ENCODE measurements at places on chromosomes 3 and 15.

DNA sequence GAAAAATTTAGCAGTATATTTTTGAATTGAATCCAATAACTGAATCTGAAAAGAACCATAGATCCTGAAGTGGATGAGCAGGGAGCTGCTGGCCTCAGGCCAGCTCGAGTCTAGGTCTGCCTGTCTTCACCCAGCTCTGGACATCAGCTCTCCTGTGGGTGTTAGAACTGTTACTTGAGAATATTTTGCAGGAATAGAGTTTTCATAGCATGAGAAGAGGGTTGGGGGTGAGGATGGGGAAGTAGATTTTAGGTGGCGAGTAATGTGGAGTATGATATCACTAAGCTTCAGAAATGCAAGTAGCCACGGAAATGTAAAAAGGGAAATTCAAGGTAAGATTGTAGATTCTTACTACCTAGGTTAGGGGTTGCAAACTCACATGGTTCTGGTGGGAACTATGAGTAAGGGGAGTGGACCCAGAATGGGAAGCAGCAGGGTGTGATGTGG, 6.2 kb downstream of the RAB8B start:
- DNase-seq = no peak

DNA sequence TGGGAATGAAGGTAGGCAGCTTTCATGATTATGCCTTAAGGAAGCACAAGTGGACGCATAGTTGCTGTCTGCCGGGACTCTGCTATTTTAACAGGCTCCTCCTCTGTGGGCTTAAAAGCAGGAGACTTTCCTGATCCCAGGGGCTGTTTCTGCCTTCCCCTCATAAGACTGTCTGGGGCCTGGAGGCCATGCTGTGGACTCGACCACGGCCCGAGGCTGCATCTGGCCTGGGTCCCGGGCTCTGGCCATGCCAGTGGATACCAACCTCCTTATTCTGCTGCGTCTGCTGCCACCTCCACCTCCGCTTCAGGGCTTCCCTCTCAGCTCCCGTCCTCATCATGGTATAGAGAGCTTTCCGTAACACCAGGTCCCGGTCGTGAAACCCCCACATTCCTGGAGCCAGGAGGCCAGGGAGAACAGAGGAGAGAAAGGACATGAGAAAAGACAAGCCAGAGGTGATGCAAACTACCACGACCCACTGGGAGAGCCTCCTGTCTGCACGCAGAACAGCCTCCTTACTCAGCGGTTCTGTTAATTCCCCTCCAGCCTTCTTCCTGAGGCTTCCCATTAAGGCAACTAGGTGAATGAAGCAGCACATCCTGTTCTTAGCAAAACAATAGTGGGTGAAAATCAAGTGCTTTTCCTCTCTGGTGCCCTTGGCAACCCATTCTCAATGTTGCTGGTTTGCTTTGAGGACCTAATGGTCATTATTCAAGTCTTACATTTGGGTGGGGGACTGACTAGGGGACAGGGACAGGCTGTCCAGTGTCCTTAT, 200.5 kb downstream of the KLF13 start:
- DNase-seq = no peak

DNA sequence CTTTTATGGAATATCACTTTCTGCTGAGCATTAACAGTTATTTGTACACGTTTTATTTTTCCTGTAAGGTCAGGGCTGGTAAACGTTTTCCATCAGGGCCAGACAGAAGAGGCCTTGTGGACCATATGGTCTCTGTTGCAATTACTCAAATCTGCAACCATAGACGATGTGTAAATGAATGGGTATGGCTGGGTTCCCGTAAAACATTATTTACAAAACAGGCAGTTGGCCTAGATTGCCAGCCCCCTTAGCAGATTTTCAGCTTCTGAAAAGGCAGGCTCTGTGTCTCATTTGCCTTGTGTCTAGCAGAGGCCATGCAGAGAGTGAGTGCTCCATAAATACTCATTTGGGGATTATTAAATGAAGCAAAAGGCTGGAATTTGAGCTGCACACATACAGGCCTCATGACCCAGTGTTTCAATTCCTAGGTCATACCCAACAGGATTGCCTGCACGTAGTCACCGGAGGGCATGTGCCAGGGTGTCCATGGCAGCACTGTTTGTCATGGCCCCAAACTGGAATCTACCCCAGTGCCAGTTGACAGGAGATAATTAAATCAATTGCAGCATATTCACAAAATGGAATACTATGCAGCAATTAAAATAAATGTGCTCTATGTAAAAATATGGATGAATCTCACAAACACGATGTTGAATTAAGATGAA, 51.3 kb downstream of the GPD1L start:
- no peak for DNase-seq

DNA sequence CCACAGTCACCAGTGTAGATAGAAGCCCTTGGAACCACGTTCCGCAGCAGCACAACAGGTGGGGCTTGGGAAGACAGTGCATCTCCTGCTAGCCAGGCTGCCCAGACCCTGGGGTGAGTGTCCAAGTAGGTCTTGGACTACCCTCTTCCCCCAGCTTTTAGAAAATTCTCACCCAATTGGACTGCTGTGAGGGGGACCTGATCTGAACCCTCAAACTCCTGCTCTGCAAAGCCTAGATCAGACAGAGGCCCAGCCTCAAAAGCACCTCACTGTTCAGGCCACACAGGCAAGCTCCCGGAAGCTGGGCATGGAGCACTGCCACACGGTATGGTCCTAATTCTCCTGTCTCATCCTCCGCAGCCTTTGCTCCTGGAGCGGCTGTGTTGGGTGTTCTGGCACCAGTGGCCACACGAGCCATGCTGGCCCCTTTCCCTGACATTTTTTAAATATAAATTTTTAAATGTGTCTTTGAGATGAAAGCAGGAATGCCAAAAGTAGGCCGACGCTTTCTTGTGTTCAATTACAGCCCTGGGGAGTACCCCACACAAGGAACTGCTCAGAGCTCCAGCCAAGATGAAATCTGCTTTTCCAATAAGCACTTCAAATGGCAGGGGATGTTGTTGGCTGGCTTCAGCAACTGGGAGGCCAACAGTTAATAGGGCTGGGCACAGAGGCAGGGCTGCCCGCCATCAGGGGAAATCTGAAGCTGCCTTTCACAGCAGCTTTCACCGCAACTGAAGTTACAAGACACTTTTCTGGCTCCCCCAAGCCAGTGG, 40.9 kb downstream of the CPN2 start:
- DNase-seq = no peak

DNA sequence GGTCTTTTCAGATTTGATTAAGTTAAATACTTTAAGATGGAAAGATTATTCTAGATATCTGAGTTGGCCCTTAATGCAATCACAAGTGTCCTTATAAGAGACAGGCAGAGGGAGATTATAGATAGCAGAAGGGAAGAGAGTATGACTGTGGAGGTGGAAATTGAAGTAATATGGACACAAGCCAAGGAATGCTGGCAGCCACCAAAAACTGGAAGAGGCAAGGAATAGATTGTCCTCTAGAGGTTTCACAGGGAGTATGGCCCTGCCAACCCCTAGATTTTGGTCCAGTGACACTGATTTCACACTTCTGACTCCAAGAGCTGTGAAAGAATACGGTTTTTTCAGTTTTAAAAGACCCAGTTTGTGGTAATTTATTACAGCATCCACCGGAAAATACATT, 1498.7 kb upstream of the CADM2 start:
- DNase-seq = no peak

GRCh38 chr3:113177526-113177925, 33.8 kb upstream of the BOC start:
- no peak for DNase-seq

GRCh38 chr15:101104141-101104540, 147.7 kb downstream of the CHSY1 start:
- DNase-seq = no peak

GRCh38 chr3:126160243-126161210, 19.9 kb downstream of the ALDH1L1 start:
- DNase-seq = no peak

GRCh38 chr15:69194854-69195253, 34.4 kb downstream of the GLCE start:
- no peak for DNase-seq

GRCh38 chr15:82543160-82543559, 2.9 kb upstream of the RPS17 start:
- no peak for DNase-seq

DNA sequence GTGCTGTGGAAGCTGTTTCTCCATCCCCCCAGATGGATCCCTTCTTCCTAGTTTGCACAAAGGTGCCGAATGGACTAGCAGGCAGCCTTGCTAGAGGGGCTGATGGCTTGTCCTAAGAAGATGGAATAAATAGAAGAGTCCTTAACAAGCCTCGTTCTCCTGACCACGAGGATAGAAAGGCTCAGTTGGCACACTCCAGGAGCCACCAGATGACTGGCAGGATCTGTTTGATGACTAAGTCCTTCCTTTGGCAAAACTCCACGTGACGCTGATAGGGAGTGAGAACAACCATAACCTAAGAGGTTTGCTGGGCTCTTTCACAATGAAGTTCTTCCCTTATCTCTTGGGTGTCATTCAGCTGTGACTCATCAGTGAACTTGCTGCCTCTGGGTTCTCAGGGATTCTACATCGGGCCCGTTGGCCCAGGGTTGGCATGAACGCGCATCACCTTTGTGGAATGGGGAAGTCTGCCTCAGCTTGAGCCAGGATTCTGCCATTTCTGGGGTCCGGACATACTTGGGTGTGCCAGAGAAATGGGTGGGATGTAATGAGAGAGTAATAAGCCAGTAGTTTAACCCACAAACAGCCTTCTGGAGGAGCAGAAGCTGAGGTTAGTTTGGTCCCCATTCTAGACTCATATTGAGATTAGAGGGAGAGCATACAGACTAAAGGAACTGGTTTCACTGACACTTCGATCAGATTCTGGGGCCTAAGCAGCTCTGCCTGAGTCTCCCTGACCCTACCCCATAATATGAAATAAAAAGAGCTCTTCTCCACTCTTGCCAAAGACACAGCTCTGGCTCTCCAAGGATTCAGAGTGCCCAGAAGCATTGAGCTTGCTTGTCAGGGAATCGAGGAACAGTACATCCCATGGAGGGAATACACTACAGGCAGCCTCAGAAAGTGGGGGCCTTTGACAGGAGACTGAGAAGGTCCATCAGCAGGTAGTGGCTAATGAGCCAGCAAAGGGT, 2.0 kb upstream of the MELTF start:
- DNase-seq = peak; percentile 72

GRCh38 chr3:85875589-85875988, 916.8 kb downstream of the CADM2 start:
- DNase-seq = no peak

DNA sequence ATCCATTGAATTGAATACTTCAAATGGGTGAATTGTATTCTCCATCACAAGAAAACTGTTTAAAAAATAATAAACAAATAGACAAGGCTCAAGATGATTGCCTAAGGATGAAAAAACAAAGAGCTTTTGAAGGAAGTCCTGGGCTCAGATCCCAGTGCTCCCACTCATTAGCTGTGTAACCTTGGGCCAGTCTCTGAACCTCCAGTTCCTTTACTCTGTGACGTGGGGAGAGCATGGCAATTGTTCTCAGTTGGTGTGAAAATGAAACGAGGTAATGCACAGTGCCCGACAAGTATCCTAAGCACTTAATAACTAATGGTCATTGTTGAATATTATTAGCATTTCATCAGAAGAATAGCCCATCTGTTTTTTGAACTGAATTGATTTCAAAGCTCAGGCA, 40.7 kb downstream of the TNIK start:
- DNase-seq = no peak

DNA sequence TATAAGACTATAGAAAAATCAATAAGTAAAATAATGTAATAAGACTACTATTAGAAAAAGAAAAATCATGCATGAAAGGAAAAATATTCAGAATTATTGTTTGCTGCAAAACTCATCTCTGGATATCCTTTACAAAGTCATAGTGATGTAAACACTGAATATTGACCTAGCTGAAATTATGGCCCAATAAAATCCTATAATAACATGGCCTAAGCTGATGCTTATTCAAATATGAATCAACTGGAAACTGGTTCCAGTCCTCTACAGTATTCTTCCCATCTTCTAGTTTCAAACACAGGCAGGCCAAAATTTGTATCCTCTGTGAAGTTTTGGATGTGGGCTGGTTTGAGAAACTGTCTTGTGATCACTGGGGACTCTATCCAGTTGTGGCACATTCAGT, 134.5 kb downstream of the CNTN3 start:
- no peak for DNase-seq
